ENCODE measurements at places on chromosomes 7 and 10.

- DNase-seq: no peak
Observed at GRCh38 chr7:125878988-125879387, 949.4 kb upstream of the POT1 start.

DNA sequence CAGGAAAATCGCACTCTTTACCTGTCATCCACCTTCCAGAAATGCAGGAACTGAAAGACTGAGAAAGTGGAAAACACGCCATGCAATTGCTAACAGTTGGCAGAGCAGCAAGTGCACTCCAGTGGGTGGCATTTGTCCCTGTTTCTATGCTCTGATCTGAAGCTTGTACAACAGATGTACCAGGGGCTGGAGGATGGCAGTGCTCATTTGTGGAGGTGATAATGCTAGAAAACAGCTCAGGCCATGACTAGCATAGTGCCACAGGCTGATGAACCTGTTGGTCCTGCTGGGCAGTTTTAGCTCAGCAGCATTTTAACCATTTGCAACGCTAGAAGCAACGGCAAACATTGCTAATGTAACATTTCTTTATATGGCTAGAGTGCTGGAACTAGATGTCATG lies 199.9 kb upstream of the NRP1 start:
- DNase-seq: no peak

DNA sequence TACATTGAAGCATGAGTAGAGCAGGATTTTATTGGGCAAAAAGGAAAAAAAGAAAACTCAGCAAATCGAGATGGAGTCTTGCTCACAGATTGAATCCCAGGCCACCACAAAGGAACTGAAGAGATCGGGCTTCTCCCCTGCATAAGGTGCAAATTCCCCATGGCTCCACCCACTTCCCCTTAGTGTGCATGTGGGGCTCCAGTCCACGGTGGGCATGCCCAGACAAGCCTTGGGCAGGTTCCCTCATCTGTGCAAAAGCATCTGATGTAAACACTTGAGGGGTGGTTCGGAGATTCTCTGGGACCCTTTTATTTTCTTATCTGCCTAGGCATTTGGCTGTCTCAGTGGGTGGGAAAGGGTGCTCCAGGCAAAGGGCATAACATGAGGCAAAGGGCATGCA lies 150.7 kb downstream of the CFTR start:
- DNase-seq: no peak

GRCh38 chr7:72099784-72100183 lies 312.4 kb downstream of the CALN1 start:
- DNase-seq: no peak

DNA sequence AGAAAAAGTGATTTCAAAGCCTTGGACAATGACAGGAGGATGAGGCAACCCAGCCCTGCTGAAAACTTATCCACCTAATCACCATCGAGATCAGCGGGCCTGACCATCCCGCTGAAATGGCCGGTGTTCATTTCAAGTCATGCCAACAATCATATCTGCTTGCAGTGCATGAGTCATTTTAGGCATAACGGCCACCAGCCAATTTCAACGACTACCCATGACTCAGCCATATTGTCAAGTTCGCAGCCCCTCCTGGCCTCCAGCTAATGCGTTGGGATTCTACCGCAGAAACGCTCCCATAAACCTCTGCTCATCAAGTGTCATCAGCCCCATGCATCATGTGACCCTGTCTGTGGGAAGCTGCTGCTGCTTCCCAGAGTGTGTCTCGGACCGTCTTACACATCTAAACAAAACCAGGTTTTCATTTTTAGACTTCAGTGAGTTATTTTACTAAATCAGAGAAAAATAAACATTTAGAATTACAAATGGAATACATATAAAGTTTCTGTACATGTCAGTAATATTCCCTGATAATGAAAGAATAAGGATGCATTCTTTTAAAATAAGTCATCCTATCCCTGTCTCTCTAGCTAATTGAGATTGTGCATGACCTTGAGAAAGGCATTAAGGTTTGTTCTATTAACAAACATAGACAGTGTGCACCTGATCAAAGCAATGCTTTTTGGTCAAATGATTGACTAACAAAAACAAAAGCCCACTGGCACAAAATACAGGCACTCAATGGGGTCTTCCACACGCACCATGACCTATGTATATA lies 188.9 kb downstream of the ADAM12 start:
- DNase-seq: no peak

- no peak for DNase-seq
Observed at GRCh38 chr10:44976352-44977198, 2.0 kb downstream of the DEPP1 start.

DNA sequence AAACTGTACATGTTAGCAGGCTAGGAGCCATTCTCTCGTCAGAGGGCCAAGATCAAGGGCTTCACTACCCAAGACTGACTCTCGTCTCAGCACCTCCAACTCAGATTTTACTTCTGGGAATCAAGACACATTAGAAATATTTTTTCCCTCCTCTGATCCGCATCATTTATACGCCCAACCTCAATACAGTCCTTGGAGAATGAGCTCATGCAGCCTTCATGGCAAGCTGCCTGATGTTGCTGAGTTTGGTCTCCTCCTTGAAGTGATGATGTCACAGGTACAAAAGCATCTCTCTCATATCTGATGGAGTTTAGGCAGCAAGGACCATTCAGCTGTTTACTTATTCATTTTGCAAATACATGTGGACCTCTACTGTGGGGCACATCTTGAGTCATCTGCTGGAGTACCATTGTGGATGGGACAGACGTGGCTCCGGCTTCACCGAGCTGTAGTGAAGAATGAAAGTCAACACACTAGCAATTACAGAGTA lies 114.0 kb downstream of the BMPER start:
- no peak for DNase-seq

- no peak for DNase-seq
Observed at GRCh38 chr7:91263384-91264045, 718 bp upstream of the FZD1 start.

DNA sequence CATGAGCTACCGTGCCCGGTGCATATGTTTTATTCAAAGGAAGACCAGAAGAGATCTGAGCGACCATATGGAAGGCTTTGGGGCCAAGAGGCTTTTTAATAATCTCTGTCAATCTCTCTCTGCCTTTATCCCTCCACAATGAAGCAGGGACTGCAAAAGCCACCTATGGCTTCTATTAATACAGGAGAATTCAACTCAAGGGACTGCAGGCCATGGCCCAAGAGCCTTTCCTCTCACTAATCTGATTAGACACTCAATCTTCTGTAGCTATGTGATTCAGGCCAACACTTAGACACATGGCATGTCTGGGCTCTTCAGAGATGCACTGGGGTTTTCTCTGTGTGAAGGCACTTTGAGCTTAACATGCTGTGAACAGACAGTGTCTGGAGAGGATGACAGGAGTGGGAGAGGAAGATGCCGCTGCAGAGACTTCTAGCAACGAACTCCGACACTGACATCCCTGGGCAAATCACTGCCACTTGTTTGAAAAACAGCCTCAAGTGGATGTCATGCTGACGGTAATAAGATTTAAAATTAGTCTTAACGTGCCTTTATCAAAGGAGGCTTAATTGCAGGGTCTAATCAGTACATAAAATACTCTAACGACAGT lies 114.4 kb upstream of the AOAH start:
- DNase-seq: no peak

GRCh38 chr7:88121335-88121734 lies 98.5 kb downstream of the SRI start:
- DNase-seq: no peak

- DNase-seq: no peak
Observed at GRCh38 chr10:76558996-76559891, 1078.4 kb downstream of the KCNMA1 start.

GRCh38 chr7:325051-325798 lies 35.3 kb downstream of the FOXL3 start:
- DNase-seq: no peak

GRCh38 chr10:43700306-43700705 lies 51.6 kb upstream of the ZNF32 start:
- no peak for DNase-seq

DNA sequence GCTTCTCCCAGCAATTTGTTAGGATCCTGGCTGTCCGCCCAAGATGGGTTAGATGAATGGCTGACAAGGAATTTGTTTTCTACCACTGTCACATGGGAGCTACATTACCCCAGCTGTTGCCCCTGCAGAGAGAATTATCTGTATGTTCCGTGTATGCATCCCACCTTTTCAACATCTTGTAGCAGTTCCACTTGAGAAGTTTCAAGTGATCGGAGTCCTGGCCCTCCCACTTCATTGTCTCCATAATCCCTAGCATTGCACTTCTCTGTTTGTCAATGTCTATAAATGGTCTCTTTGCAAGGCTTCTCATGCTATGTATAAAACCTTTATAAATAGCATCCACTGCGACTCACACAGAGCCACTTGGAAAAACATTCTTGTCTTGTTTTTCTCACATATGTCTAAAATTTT lies 972.5 kb downstream of the CNTNAP2 start:
- no peak for DNase-seq

DNA sequence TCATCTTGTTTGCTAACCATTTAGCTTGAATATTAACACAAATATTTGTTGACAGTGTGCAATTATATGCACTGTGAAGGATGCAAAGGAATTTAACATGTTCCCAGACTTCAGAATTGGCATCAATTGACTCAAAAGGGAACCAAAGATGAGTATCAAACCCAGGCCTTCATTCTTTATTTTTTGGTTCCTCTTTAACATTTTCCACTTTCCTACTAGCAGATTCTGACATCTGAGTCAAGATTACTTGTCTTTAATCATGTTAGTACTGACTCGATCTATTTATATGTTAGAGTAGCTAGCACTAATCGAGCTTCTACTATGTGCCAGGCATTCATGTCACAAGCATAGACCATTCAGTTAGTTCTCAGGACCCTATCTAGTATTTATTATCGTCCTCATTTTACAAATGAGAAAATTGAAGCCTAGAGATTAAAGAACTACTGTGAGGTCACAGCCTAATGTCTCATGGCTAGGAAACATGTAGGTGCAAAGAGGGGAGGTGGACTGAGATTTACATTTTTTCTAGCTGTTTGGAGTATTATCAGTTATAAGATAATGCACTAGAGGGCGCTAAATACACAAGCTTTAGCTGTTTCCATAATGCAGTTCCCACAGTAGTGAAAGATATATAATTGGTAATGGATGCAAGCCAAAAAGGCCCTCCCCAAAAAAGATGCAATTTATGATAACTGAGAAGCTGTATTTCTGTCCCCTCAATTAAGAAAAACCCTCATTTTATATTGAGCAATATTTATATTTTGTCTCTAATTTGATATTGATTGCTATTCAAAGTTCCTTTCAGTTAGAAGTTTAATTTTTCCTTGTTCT lies 32.9 kb upstream of the KMT2E start:
- peak; percentile 74 for DNase-seq

DNA sequence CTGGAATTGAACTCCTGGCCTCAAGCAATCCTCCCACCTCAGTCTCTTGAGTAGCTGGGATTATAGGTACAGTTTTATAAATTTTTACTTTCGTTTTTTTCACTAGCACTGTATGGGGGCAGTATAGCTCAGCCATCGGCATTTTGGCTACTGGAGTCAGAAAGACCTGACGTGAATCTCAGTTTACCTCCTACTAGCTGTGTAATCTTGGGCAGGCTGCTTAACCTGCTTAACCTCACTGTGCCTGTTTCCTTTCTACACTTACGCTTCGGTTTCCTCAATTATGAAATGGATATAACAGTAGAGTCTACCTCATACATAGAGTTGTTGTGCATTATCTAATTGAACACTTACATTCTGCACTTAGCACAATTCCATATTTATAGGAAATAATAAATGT lies 16.7 kb downstream of the STN1 start:
- DNase-seq: no peak

GRCh38 chr10:94103801-94104221 lies 110.1 kb downstream of the PLCE1 start:
- no peak for DNase-seq

Measured in SW 1271 (cell line).